ENCODE measurements at places on chromosomes 4 and X. TPM values are rescaled to one million over a fixed set of nuclear protein-coding genes. Genes with fewer than 3 reads are reported as not detected.

DNA sequence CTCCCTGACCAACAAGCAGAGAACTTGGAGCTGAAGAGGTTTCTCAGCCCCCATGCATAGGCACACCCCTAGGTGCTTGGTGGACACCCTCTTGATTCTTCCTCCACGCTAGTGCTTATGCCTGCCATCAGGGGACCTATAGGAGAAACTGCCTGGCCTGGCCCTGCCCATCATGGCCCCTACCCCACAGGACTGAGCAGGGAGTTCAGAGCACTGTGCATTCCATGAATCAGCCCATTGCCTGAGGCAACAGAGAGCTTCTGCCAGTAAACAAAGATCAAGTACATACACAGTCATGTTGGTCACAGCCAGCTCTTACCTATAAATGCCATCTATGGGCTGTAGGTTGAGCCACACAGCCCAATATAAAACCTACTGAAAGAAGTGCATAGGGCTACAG lies 99.1 kb upstream of the EDNRA start:
- DNase-seq = no peak

DNA sequence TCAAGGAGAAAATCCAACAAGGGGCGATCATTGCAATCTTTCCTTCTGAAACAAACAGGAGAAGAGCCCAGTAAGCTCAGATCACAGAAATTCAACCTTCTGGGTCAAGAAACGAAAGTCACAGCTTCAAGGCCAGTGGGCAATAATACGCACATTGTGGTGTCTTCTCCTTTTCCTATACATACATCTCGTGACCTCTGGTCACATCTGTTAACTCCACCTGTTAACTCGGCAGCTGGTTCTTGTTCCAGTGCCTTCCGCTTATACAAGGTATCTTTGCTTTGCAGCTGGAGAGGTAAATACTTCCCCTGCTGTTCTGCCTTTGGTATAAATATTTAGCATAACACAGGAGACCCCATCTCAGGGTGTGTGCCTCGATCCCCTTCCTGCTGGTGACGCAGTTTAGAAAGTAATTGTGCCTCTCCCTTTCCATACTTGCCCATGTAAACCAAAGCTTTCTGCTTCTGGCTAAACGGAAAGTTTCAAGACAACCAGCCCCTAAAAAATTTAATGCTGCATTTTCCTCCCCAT lies 45.0 kb downstream of the CCDC149 start:
- DNase-seq = no peak

DNA sequence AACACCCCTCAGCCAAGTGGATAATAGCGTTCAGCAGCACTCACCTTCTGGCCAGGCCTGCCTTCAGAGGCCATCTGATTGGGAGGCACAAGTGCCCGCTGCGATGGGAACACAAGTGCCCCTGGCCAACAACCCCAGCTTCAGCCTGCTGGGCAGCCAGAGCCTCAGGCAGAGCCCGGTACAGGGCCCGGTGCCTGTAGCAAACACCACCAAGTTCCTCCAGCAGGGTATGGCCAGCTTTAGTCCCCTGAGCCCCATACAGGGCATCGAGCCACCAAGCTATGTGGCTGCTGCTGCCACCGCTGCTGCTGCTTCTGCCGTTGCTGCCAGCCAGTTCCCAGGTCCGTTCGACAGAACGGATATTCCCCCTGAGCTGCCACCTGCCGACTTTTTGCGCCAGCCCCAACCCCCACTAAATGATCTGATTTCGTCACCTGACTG lies 55.9 kb upstream of the MTM1 start:
- DNase-seq = no peak

DNA sequence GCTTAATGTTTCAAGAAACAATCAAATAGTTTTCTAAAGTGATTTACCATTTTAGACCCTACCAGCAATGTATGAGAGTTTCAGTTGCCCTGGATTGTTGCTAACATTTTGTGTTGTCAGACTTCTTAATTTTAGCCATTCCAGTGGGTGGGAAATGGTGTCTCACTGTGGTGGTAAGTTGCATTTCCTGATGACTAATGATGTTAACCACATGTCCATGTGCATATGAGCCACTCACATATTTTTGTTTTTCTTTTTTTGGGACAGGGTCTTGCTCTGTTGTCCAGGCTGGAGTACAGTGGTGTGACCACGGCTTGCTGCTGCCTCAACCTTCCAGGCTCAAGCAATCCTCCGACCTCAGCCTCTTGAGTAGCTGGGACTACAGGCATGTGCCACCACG lies 48.3 kb downstream of the MED28 start:
- DNase-seq = no peak

DNA sequence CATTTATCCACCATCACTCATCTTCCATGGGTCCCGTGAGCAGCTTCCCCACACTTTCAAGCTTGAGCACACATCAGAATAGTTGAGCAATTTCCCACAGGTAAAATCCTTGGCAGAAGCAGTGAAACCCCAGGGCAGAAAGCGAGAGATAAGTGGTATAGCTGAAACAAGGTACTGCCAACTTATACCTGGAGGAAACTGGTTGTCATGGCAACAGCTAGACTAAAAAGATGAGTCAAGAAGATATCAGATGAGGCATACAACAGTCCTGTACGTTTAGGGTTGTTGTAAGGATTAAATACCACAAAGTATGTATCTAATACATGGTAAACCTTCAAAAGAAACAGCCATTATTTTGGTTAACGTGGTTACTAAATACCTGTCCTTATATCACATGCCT lies 66.9 kb upstream of the PHOX2B start:
- DNase-seq = no peak

DNA sequence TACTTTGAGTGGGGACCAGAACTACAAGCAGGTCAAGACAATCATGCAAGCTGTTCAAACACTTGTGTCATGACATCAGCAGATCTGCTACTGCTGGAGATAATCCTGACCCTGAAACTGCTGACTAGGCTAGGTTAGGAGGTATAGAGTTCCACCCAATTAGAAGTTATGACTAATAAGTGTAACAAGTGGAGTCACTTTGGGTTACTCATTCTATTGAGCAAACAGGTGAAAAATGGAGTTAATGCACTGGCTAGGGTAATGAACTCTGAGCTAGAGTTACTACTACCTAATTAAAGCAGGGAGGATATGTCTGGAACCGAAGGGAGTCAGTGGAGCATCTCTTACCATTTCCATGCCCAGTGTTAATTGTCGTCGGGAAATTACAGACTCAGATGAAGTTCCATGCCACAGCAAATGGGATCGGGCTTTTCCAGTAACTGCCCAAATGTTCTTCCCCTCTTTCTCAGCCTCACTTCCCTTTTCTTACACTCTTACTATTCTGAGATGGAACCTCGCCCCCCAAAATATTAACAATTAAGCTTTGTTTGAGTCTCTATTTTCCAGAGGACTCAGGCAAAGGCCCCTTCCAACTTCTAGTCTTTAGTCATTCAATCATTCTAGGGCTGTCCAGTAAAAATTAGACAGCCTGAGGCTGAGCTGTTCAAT lies 19.8 kb upstream of the MANBA start:
- no peak for DNase-seq

- no peak for DNase-seq
These were observed 129.6 kb upstream of the INTU start for GRCh38 chr4:127503111-127503510.

- no peak for DNase-seq
These were observed 156.3 kb upstream of the VEGFC start for GRCh38 chr4:176949029-176949428.

GRCh38 chrX:73214426-73215094 lies at the start of gene NAP1L2:
Gene NAP1L2 (minus strand): TSS chrX:73214851. CDS start chrX:73214492, 359 bp downstream.
- DNase-seq = peak; percentile 39

GRCh38 chrX:119783026-119783425 lies 8.4 kb downstream of the RPL39 start:
- DNase-seq = no peak

DNA sequence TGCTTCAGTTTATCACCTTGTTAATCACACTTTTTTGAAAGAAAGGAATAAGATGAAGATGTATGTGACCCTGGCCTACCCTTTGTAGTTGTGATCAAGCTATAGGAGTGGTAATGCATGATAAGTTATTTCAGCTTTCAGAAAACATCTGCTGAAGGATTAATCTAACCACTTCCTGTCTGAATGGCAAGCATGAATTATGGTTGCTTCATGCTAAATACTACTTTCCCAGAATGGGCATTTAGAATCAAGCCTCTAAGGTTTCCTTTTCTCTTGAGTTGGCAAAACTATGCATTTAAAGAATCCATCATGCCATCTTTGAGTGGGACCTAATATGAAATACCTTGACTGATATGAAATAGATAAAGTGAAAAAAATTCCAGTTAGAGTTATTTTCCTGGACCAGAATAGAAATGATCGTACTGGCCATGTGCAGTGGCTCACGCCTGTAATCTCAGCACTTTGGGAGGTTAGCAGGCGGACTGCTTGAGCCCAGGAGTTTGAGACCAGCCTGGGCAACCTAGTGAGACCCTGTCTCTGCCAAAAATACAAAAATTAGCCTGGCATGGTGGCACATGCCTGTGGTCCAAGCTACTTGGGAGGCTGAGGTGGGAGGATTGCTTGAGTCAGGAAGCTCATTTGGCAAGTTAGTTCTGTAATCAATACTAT lies 59.1 kb downstream of the ANXA3 start:
- no peak for DNase-seq

DNA sequence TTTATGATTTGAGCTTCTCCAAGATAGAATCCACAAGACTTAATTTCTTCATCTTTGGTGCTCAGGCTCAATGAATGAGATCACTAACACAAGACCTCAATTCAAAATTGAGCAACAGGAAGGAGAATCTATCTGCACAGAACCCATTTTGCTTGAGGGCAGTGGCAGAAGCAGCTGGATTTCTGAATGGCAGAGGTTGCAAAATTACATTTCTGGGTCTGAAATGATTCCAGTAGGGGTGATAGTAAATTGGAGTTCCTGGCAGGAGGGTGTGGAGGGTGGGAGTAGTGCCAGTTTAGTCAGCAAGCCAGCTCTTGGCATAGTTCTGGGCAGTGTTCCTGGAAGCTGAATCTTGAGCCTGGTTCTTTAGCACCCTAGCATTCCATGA lies 281.1 kb downstream of the SLC7A11 start:
- DNase-seq = no peak

- no peak for DNase-seq
These were observed 51.4 kb downstream of the PRDM5 start for GRCh38 chr4:120871173-120871572.

- no peak for DNase-seq
These were observed 56.4 kb downstream of the IRF2 start for GRCh38 chr4:184417802-184418511.

DNA sequence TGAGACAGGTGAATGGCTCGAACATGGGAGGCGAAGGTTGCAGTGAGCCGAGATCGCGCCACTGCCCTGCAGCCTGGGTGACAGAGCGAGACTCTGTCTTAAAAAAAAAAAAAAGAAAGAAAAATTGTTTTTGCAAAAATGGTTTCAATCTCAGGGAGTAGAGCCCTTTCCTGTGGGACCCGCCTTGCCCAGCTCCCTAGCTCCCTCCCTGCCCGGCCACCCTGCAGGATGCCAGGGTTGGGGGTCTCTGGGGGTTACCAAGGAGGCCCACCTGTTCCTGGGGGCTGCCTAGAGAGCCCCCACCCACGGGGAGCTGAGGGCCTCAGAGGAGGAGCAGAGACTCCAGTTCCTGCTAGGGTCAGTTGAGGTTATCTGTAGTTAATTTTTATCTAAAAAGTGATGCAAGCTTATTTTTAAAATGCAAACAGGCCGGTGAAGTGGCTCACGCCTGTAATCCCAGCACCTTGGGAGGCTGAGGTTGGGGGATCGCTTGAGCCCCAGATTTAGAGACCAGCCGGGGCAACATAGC lies 18.7 kb upstream of the PLCXD1 start:
- peak; percentile 65 for DNase-seq

- no peak for DNase-seq
These were observed 20.8 kb downstream of the CNOT6L start for GRCh38 chr4:77798385-77798784.

- DNase-seq = no peak
These were observed 56.1 kb downstream of the PLS3 start for GRCh38 chrX:115616943-115617563.

DNA sequence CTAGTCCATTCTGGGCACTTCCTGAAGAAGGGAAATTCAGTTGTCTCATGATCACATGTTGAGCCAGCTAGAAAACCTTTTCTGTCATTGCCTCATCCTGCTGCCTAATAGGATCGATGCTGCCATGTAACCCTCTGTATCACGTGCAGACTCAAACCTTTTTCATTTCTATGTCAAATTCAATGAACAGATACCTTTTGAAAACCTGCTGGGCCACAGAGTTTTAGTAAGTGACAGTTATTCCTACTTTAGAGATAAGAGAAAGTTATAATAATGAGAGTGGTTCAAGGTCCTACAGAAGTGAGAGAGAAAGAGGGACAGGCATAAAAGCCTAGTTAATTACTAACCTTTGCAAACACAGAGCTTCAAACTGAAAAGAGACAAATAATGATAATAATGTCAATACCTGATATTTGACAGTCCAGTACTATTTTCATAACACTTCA lies 46.0 kb downstream of the MAOA start:
- DNase-seq = no peak

- no peak for DNase-seq
These were observed 172.0 kb downstream of the PTTG2 start for GRCh38 chr4:38132107-38132673.

DNA sequence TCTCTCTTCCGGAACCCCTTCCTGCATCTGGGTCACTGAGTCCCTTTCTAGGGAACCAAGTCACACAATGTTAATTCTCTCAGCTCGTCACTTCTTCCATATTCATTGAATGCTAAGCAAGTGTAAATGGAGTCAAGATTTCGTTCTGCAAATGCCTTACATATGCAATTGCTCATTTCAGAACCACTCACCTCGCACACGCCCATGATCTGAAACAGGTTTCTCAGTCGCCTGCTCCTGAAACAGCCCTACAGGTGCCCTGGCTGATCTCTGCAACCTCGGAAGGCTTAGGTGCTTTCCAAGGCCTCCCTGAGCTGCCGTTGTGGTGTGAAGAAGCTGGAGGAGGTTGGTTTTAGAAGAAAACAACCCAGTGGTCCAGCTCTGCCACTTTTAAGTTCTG lies 100.8 kb upstream of the MSX1 start:
- no peak for DNase-seq

- no peak for DNase-seq
These were observed 202.2 kb downstream of the TRIML1 start for GRCh38 chr4:188341428-188341827.

Gene SLC9B1
- total RNA-seq = 0.18 TPM

Gene ERCC6L
- 0.08 TPM for total RNA-seq

Gene PNMA5
- not detected for total RNA-seq

Gene SRP72
- 40.1 TPM for total RNA-seq

Gene TMSB15C
- total RNA-seq = 0.18 TPM

Gene MAGEC3
- not detected for total RNA-seq

Gene BEND2
- total RNA-seq = not detected

Gene CXCL3
- not detected for total RNA-seq

Gene ETDB
- total RNA-seq = not detected

Gene USO1
- 47.1 TPM for total RNA-seq

Gene CD40LG
- total RNA-seq = 0.15 TPM

Gene FGFBP1
- total RNA-seq = not detected

Gene PAGE2B
- not detected for total RNA-seq

Gene ZNF518B
- total RNA-seq = 3.2 TPM

Gene CAMK2D
- 19.3 TPM for total RNA-seq

Gene CASP3
- total RNA-seq = 11.3 TPM

Gene NLRP2B
- total RNA-seq = 0.05 TPM

Measured in left lobe of liver (tissue), 2 donors.